NCI-H2227 treated with DMSO at 0.1 percent for 48 hours (cell line): ENCODE measurements at places on chromosomes 1 and 21.

DNA sequence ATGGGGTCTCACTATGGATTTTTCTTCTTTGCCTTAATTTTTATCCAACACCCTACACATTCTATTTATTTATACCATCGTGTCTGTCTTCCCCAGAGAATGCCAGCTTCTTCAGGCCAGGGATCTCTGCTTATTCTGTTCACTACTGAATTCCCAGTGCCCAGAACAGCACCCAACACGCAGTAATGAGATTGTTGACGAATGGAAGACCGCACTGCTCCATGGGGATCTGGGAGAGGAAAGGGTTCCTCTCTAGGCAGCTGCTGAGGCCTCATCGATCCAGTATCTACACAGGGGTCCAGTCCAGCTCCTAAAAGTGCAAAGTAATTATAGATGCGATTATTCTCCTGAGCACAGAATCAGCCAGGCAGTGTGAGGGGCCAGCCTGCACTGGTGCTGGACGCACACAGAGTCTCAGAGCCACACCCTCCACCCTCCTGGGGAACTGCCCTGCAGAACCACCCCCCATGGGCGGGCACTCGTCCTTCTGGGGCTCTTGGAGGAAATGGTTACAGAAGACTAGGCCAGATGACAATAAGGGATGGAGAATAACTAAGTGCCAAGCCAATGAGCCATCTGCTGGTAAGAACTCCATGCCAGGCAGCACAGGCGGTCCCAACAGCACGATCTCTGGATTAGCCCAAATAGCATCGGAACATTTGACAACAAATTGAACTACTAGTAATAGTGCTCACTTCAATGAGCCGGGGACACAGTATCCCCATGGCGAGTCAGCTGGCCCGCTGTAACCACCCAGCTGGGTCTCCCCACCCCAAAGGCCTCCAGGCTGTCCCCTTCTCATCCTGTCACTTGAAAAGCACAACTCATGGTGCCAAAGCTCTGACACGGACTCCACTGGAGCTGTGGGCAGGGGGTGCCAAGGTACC lies 1.7 kb upstream of the PDE9A start:
- DNase-seq: no peak

GRCh38 chr1:222167896-222168295 lies 380.0 kb downstream of the HHIPL2 start:
- DNase-seq: no peak

- no peak for DNase-seq
Observed at GRCh38 chr1:241606544-241606943, 33.6 kb downstream of the CHML start.

GRCh38 chr1:181767001-181767708 lies 283.8 kb downstream of the CACNA1E start:
- DNase-seq: no peak

DNA sequence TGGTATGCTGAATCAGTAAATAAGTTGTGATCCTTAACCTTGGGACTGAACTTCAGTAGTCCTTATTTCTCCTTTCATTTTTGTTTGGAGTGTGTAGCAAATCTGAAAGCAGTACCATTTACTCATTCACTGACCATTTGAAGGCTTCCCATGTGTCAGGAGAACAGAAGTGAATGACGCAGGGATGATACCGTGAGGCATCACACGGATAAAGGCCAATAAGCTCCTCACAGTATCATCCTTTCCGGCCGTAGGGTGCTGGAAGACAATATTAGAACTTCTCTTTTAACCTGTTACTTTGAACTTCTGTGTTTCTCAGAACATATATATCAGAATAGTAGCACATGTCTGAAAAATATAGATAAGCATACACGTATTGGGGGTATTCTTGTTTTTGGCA lies 21.3 kb downstream of the BACH1 start:
- no peak for DNase-seq

DNA sequence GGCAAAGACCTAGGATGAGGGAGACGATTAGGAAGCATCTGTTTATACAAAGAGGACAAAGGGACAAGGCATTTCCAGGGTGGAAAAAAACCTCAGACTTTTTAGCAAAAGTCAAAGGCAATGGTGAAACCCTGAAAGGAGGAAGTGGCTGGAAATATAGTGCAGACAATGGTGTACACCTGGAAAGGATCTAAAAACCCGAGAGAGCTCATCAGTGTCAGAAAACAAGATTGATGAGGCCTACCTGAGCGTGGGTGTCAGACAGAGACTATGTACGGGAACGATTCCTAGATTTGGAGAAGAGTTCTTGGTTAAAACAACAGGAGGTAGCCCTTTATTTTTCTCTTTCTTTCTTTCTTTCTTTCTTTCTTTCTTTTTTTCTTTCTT lies 68.8 kb upstream of the HUNK start:
- no peak for DNase-seq

- no peak for DNase-seq
Observed at GRCh38 chr1:231643071-231643934, 16.7 kb downstream of the DISC1 start.

DNA sequence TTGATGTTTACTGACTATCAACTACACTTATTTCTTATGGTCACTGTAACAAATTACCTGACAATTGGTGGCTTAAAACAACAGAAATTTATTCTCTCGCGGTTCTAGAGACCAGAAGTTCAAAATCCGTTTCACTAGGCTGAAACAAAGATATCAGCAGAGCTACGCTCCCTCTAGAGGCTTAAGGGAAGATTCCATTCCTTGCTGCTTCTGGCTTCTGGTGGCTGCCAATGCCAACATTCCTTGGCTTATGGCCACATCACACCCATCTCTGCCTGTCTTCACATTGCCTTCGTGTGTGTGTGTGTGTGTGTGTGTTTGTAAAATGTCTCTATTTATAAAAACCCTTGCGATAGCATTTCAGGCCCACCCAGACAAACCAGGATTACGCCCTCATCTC lies 66.4 kb downstream of the LMX1A start:
- DNase-seq: no peak

DNA sequence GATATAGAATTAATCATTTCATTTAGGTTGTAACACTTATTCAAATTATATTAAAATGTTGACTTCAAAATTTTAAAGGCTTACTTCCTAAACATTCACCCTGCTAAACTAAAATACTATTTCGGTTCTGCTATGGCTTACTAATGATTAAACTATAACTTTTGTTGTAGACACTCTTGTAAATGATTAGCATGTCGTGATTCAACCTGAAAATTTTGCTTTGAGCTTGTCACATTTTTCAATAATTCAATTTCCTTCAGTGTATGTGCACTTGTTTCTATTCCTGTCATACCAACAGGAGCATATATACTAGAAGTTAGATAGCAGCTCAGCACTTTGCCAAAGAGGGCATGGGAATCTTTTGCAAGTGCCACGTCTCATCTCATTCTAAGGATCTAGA lies 1018.8 kb downstream of the AMY1C start:
- no peak for DNase-seq

DNA sequence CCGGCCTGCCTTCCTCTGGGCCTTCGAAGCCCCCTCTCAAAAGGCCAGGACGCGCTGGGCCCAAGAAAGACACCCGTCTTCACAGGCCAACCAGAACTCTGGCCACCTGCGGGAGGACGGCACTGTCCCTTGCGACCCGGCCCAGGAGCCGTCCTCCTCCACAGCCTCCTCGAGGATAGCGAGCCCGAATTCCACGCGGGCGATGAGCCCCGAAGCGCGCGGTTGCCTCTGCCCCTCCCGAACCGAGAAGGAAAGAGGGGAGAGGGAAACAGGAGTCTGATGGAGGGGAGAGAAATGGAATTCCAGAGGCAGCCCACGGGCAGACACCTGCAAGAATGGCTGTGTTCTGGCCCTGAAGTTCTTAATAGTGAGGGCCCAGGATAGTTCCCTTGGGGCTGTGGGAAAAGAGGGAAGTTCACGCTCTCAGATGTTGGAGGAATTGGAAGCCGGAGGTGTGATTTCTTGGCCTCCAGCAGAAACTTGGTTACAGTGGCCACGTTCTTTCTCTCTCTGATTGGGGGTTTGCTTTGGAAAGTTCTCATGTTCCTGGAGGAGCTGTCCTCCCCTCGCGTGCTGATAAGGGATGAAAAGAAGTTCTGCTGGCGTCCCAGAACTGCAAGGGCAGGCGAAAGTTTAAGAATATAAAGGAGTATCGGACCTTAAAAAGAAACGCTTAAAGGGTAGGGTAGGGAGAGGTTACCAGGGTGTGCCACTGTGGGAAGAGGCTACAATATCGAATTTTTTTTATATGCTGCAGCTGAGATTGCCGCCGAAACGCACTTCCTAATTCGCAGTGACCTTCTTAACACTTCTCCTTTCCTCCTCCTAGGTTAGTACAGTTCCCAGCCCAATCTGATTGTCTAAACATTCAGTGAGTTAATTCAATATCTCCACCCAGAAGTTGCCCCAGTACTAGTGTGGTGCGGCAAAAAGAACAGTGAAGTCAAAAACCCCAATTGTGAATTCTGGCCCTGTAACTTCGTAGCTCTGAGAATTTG lies 5.8 kb upstream of the SLC44A5 start:
- DNase-seq: no peak

GRCh38 chr1:162360237-162360873 lies 16.3 kb downstream of the SPATA46 start:
- DNase-seq: no peak

- DNase-seq: no peak
Observed at GRCh38 chr1:209911746-209912145, 26.3 kb upstream of the SYT14 start.

DNA sequence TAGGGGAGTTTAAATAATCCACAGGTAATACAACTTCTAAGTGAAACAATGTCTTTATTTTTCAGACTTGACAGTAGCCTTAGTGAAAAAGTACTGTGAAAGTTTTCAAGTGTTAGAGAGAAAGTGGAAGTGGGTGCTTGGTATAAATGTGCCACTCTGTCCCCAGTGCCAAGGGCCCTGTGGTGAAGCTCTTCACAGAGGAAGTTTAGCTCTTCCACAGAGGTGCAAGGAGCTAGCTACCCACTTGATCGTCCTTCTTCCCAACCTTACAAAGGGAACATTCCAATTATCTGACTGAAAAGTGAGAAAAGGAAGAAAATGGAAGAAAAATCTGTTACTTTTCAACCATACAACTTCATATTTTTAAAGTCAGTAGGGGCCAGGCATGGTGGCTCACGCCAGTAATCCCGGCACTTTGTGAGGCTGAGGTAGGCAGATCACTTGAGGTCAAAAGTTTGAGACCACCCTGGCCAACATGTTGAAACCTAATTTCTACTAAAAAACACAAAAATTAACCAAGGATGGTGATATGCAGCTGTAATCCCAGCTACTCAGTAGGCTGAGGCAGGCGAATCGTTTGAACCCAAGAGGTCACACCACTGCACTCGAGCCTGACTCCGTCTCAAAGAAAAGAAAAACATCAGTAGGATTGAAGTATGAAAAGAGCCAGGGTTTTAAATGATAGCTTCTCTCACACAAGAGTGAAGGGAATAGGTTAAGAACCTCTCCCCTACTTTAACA lies 41.0 kb upstream of the PTPRC start:
- DNase-seq: no peak

DNA sequence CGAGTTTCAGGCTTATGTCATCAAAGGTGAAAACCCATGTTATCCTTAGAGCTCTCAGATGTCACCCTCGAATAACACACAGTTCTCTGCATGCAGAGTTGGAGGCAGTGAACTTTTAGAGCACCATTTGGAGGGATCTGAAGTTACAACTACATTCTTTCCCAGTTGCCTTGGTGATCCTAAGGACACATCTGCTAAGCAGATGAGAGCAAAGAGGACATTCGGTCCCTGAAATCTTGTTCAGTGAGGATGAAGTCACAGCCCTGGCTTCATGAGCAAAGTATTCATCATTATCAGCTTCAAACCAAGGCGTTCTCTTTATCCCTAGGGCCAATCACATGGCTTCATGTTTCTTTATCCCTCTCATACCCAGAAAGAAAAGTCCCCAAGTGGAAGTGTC lies 23.1 kb upstream of the MCOLN2 start:
- DNase-seq: no peak

GRCh38 chr1:203187304-203187685 lies 791 bp upstream of the CHI3L1 start:
- no peak for DNase-seq

DNA sequence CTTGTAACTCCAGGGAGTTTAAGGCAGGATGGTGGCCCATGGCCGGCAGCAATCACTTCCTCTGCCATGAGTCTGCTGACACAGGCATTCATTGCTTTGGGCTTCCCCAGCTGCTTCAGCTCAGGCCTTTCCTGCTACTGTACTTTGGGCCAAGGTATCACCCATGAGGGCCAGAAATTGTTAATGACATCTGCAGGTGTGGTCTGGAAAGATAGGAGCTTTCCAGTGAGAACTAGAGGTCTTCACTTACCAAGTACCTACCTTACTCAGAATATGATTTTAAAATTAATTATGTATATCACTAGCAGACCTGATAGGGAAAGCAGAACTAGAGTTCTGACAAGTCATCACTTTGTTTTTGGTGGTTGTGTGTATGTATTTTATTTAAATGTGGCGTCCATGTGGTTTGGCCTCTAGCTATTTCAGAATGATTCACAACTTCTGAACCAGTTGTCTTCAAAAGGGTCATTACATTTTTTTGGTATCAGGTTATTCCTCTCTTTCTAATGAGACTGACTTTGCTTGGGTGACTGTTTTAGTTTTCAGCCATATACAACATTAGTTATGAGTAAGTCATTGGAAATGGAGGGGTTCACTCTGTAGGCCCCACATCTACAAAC lies 2.7 kb downstream of the RGL1 start:
- DNase-seq: no peak

DNA sequence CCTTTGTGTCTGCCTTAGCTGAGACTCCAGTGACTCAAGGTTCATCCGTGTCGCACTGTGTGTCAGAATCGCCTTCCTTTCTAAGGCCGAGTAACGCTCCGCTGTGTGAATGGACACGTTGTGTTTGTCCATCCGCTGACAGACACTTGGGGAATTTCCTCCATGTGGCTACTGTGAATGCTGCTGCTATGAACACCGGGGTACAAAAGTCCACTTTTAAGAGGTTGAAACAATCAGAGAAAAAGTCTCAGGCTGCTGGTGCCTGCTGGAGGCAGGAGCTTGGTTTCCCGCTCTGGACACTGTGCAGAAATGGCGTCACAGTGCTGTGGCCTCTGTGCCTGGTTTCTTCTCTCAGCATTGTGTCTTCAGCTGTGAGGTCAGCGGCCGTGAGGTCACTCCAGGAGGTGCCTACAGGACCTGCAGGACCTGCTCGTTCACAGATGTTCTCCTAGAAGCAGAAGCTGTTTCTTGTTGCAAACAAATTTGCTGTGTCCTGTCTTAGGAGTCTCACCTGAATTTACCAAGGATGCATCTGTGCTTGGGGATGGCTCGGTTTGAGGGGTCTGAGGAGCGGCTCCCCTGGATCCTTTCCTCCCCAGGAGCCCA lies 34.2 kb downstream of the KRTAP10-1 start:
- no peak for DNase-seq

GRCh38 chr1:17136936-17137335 lies 17.7 kb upstream of the PADI2 start:
- DNase-seq: no peak

- no peak for DNase-seq
Observed at GRCh38 chr1:53197291-53198200, 922 bp downstream of the CPT2 start.
